ENCODE measurements at places on chromosomes 3 and 15.
A peak's percentile ranks its signal among the peaks of the same experiment; 100 is the strongest.

DNA sequence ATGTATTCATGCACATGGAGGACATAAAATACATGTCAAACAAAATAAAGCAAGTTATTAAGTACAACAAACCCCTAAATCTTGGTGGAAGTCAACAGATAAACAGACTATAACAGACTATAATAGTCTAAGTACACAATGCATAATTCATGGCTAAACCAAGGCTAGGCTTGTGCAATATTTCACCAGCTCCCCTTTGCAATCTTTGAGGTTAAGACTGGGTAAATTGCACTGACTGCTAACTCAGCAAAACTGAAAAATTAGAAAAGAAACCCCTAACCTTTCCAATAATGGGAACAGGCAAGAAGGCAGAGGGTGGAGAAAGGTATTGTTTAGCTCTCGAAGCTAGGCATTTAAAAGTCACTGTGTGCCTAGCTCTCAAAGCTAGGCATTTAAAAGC, 304.9 kb upstream of the WNT5A start:
- DNase-seq = no peak

GRCh38 chr3:45690336-45691035, 1.3 kb downstream of the SACM1L start:
- DNase-seq = no peak

- DNase-seq = no peak
Observed at GRCh38 chr3:64865839-64866570, 178.2 kb upstream of the ADAMTS9 start.

- no peak for DNase-seq
Observed at GRCh38 chr15:39602143-39602542, 21.3 kb downstream of the THBS1 start.

DNA sequence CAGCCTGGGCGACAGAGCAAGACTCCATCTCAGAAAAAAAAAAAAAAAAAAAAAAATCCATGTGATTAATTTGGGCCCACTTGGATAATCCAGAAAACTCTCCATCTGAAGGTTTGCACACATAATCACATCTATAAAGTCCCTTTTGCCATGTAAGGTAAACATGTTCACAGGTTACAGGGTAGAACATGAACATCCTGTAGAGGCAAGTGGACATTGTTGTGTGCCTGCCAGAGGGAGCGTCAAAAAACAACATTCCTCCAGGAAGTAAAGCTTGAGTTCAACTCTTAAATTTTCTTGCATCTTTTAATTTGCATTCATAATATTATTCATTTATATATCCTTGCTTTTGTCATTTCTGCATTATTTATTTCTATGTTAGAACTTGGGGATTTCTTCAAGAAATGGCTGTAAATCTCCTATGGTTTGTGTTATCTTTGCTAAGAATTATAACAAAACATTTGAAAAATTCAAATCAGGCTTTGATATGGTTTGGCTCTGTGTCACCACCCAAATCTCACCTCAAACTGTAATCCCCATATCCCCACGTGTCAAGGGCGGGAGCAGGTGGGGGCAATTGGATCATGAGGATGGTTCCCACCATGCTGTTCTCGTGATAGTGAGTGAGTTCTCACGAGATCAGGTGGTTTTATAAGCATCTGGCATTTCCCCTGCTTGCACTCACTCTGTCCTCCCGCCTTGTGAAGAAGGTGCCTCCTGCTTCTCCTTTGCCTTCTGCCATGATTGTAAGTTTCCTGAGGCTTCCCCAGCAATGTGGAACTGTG, 11.3 kb upstream of the TTBK2 start:
- DNase-seq = no peak

GRCh38 chr3:112086076-112086854, at the start of gene C3orf52:
Gene C3orf52 (plus strand): TSS chr3:112086389. CDS start chr3:112086408, 19 bp downstream.
- peak; percentile 87 for DNase-seq

- DNase-seq = no peak
Observed at GRCh38 chr3:86948822-86949221, 42.1 kb downstream of the VGLL3 start.

DNA sequence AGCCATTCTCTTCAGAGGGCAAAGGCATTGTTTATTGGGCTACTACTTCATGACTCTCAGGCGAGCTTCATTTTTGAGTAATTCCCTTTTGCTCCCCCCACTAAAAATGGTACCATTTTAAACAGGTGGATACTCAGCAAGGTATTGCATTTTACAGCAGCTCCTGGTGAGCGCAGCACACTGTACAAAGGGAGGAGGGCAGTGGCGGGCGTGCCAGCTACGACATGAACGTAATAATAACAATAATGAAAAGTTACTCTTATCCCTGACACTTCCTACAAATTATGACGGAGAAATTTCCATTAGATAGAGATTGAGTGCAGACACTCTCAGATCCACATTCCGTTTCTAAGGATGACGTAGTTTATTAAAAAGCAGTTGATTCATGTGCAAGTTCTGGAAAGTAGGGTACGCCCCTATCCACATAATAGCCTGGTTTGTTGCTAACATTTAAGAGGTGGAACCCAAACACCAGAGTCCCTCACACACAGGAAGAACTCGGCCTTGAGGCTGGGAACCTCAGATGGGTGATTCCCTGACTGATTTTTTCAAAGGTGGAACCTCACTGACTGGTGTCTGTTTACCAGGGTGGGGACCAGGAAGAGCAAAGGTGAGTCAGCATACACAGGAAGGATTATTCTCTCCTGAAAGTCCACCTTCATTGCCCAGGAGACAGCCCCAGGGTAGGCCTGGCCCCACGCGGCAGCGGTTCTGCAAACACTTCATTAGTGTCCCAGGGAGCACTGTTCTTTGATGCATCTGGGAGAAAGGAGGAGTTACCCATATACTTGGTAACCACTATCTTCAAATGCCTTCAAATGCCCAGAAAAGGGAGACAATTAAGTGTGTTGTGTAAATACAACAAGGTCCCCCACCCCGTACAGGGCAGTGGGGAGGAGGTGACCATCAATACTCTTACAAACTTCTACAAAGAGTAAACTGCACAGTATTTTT, 69.9 kb downstream of the LDHAL6B start:
- peak; percentile 45 for DNase-seq

- no peak for DNase-seq
Observed at GRCh38 chr15:100373120-100373896, 31.5 kb upstream of the ADAMTS17 start.

DNA sequence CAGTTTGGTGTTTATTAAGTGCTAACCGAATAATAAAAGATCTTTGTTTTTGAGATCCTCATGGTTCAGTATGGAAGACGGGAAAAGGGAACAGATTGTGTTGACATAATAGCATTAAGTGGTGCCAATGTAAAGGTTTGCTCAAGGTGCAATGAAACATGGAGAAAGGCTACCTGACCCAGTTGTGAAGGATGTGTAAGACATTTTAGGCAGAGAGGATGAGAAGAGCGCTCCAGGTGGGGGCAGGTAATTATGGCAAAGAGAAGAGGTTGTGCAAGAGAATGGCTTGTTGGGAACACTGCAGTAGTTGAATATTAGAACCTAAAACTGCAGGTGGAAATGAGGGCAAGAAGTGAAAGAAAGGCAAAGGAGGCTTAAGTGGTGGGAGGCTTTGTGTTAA, 140.8 kb downstream of the DIPK2A start:
- no peak for DNase-seq

DNA sequence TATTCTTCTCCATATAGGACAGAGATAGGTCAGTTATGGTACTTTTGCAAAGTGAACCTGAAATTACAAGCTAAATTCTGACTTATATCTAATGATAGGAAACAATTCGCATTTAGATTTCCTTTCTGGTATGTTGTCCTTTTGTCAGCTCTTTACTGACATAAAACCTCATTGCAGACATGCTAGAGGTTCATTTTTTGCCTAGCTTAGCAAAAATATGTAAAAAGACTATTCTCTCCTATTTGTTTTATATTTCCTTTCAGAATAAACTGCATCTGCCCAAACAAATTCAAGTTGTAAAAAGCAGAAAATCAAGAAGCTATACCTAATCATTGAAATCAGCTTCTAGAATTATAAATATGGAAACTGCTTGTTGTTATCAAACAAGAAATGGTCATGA, 168.7 kb downstream of the PPM1L start:
- DNase-seq = no peak

DNA sequence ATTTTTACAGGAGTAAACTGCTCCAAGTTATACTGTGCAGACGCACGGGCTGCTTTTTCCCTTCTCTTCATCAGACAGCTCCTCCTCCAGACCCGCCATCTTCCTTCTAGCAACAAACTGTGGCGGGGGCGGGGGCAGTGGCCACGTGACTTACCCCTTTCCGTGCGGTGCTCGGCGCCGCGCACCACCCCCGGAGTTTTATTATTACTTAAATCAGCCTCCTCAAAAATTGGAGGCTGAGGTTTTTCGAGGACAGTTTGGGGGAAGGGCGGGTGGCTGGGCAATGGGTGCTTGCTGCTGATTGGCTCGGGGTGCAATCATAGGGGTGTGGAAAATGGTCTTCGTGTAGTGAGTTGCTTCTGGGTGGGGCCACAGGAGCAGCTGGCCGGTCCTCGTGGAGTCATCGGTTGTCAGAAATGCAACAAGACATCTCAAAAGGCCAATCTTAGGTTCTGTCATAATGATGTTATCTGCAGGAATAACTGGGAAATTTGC, 77.1 kb upstream of the MFGE8 start:
- no peak for DNase-seq

DNA sequence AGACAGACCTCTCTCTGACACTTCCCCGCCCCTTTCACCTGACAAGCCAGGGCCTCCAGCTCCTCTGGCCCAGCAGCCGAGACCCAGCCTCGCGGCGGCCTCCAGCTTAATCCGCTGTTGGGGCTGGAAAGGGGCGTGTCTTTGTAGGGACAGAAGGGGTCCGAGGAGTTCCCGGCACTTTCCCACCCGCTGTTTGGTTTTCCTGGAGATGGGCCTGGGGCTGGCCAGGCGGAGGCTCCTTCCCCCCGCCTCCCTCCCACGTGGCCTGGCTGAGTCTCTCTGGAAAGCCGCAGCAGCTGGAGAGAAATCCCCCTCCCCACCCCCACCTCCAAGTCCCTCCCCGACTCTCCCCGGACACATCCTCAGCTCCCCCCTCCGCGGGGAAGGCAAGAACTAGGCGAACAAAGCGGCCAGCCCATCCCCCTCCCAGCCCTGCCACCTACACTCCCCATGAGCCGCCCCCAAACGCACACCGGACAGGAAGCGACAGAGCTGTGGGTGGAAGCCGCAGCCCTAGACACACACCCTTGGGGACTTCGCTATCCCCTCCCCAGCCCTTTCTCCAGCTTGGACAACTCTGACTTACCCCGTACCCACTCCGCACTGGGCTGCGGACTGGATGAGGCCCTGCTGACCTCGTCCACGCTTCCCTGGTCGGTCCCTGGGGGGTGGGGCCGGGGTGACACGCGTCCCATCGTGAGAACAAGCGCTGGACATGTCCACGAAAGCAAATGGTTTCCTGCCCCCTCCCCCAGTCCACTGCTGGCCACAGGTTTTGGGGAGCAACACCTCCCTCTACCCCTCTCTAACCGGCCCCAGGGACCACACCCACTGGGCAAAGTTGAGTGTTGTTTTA, 1.2 kb downstream of the IGDCC4 start:
- DNase-seq = peak; percentile 34

DNA sequence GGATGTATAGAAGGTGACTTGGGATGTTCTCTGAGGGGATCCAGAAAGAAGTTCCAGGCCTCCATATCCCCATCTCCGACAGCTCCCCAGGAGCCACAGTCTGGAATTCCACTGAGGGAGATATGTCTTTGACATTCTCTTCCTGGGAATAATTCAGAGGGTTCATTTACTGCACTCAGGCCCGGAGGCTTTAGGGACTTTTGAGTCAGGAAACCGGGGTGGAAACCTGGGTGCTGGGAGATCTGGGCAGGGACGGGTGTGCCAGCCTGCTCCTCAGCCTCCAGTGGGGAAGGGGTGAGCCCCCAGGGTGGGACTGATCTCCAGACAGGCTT, 147.7 kb downstream of the SMAD6 start:
- no peak for DNase-seq

- DNase-seq = no peak
Observed at GRCh38 chr3:183229178-183229577, 23.9 kb upstream of the B3GNT5 start.

DNA sequence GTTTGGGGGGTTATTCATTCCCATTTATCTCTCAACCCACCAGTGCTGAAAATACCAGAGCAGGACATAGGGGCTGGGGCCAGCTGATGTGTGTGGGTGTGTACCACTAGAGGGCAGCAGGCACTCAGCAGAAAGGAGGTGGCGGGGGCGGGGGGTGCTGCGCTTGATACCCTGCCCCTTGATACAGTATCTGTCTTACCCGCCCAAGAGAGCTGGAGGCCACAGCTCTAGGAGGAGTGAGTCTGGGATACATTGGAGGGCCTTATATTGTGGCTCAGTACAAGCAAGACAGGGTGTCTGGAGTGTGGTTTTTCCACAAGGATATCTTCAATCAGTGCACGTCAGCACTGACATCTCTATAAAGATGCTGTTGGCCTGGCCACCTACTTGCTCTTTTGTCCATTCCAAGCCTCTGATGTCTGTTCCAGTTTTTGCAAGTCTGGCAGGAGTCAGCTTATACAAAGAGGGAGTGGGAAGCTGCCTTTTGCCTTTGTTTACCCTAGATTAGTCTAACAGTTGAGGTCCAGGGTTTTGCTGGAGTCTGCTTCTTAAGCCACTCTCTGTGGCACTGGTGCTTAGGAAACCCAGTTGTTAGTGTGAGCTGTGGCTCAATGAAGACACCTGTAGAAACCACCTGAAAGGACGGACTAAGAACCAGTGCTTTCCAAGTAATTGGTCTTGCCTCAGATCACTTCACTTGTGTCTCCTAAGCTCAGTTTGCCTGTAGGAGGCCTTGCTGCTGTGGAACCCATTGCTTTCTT, 1.5 kb upstream of the RBM15B start:
- peak; percentile 43 for DNase-seq

GRCh38 chr15:35867356-35867755, 321.4 kb upstream of the DPH6 start:
- DNase-seq = no peak

- no peak for DNase-seq
Observed at GRCh38 chr3:194592798-194593752, 40.1 kb downstream of the TMEM44 start.

GRCh38 chr3:194323785-194324735, 27.1 kb downstream of the CPN2 start:
- DNase-seq = peak; percentile 86

GRCh38 chr3:35814531-35814930, 175.2 kb downstream of the ARPP21 start:
- DNase-seq = no peak

GRCh38 chr3:28980131-28980530, 300.7 kb upstream of the RBMS3 start:
- no peak for DNase-seq

GRCh38 chr3:14133876-14134275, 9.0 kb downstream of the TMEM43 start:
- DNase-seq = no peak

GRCh38 chr3:46277476-46277875, 35.2 kb downstream of the CCR3 start:
- no peak for DNase-seq
